ENCODE measurements at places on chromosomes 11 and 22. TPM values are rescaled to one million over a fixed set of nuclear protein-coding genes. Genes with fewer than 3 reads are reported as not detected.

- DNase-seq, result no peak
These were observed 72.6 kb downstream of the SCN3B start for GRCh38 chr11:123581651-123582399.

DNA sequence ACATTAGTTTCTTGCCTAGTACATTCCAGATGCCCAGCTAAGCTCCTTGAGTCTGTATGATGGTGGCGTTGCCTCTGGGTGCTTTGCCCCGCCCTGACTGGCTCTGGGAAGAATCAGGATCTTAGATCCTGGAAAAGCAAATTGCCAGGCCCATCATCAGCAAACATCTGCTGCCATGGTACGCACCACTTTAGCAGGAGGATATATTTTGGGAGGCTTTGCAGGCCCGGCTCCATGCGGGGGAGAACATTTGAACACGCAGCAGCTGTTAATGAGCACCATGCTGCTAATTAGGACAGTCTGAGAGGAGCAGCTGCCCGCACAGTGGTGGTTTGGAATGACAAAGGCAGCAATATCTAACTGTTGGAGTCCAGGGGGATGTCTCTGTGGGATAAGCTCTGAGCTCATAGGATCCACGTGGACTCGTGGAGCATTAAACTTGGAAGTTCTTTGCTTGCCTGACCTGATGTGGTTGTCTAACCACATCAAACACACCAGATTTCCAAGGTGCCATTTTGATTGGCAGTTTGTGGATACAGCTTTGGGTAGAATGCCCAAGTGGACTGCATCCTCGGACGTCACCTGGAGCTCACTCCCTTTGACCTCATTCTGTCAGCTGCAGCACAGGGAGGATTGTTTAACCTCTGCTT is 217.0 kb upstream of the ZBED5 start:
- DNase-seq, result no peak

DNA sequence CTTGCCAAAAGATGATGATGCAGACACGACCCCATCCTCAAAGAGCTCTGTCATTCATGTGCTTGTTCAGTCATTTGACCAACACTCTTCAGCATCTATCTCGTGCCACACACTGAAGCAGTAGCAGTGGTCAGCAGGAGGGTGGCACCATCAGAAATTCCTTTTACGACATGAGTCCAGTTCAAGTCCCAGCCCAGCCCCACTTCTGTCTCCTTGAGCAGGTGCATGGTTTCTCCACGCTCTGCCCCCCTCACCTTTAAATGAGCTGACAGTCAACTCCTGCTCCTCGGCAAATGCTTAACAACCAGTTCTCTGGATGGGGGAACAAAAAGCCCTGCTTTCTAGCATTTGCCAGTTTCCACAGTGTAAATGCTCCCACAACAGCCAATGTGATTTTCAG is 60.9 kb downstream of the SYN3 start:
- no peak for DNase-seq

DNA sequence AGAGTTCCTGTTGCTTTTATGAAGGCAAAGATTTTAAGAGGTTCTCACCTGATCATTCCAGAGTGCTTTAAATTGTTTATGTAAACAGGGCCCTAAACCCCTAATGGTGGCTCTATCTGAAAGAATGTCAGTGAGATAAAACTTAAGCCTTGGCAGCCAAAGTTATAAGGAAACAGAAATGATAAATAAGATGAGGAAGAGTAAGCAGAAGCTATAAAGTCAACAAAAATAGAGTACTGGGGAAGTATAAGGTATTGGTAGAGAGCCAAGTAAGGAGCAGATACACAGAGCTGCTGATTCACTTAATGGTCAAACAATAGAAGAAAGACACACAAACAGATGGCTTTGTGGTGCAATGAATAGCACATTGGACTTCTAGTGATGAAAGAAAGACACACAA is 37.9 kb downstream of the TMPRSS5 start:
- no peak for DNase-seq

GRCh38 chr11:76628408-76628947 is 42.1 kb downstream of the LRRC32 start:
- no peak for DNase-seq

DNA sequence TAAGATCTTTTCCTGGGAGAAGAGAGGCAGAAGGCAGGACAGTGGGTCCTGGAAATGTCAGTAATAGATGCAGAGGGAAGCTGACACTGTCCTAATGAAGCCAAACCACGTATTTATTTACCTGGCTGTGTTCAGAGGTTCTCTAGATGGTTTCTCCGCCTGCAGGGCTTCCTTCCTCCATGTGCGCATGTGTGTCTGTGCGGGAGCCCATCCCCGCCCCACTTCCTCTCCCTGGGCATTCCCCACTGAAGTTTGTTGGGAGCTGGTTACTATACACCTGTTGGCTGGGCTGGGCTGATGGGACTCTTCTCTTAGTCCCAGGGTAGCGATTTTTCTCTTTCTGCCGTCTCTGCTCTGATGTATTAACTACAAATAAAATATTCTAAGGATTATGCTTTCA is 204.9 kb upstream of the TBCEL start:
- no peak for DNase-seq

- no peak for DNase-seq
These were observed 29.9 kb downstream of the MS4A2 start for GRCh38 chr11:60118338-60118737.

DNA sequence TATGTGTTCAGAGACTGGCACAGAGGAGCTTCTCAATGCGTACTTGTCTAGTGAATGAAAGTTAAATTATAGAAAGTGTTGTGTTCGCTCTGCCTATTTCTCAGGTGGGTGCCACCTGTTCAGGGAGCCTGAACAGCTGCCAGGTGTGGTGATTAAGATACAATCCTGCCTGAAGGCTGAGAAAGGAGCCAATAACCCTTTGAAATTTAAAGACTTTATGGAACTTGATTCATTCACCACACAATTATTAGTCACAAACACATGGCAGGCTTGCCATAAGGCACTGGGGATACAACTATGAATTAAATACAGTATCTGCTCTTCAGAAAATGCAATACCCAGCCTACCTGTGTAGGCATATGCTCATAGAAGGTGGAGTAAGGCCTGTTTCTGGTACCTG is 92.9 kb upstream of the AMOTL1 start:
- DNase-seq, result no peak

DNA sequence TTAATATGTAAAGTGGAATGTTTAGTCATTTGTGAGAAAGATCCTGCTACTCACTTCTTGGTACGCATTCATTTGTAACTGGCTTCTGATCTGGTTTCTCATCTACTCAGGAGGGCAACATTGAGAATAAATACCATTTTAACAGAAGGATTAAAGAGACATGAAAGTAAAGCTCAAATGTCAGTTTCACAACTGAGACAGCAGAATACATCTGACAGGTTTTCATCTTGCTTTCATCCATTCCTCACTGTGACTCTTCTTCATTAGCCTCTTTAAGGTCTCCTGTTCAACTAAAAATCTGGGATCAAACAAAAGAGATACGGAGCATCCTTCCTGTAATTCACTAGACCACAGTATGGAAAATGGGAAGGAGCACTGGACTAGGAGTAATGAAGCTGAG is 31.4 kb upstream of the CCDC89 start:
- no peak for DNase-seq

DNA sequence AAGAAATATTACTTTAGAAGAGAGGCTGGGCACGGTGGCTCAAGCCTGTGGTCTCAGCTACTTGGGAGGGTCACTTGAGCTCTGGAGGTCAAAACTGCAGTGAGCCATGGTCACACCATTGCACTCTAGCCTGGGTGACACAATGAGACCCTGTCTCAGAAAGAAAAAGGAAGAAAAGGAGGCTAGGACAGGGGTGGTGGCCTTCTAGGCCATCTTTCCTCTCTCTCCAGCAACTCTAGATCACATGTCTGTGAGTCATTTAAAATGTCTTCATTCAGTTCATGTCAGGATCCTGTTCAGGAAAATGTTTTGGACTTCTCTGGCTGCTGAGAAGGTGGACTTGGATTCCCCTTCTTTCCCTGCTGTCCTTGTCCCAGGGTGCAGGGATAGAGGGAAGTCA is 53.3 kb downstream of the PPFIA1 start:
- DNase-seq, result no peak

GRCh38 chr11:76629853-76630599 is 40.5 kb downstream of the LRRC32 start:
- peak; percentile 96 for DNase-seq

- DNase-seq, result no peak
These were observed 2.3 kb downstream of the NARS2 start for GRCh38 chr11:78572394-78572793.

- DNase-seq, result no peak
These were observed 223.7 kb downstream of the DSCAML1 start for GRCh38 chr11:117573326-117573725.

DNA sequence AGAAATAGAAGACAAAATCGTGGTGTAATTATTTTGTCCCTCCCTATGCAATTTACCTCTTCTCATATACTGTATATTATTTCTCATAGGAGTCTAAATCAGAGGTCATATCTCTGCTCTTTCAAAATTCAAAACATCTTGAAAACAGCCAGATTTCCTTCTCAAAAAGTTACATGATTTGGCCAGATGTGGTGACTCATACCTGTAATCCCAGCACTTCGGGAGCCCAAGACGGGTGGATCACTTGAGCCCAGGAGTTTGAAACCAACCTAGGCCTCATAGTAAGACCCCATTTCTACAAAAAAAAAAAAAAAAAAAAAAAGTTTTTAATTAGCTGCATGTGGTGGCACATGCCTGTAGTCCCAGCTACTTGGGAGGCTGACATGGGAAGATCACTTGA is 29.0 kb upstream of the DNAJB7 start:
- peak; percentile 12 for DNase-seq

DNA sequence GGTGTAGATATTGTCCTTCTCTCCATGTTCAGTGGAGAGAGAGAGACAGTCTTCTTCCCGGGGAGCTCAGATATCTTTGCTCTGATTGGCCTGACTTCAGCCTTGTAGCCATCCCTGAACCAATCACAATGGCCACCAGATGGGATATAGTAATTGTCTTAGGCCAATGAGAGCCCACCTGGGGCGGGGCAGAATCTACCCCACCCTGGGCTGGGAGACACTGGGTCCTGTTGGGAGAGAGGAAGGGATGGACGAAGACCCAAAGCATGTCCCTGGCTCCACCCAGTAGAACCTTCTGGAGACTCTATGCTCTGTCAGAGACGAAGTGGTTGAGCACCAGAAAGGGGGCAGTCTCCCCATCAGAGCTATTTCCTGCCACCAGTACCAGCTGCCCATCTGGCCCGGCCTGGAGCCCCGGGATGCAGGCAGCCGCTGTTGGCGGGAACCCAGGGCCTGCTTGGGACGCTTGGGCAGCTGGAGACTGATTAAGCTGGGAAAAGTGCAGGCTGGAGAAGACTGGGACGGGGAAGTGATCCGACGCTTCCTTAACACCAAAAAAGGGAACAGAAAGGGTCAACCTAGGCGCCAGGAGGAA is 31.6 kb upstream of the CBX7 start:
- DNase-seq, result no peak

DNA sequence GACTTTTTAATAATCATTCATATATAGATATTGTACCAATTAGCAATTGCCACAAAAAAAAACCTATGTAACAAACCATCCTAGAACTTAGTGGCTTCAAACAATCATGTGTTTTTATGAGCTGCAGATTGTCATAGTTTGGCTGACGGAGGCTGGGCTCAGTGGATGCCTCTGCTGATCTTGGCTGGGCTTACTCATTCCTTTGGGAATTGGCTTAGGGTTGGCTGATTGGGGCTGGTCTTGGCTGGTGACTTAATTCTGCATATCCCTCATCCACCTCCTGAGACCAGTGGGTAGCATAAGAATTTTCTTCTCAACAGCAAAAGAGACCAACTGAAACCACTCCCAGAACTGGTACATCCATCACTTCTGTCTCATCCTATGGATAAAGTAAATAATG is 57.9 kb upstream of the PHF21B start:
- DNase-seq, result no peak

- DNase-seq, result no peak
These were observed 41.7 kb downstream of the YAP1 start for GRCh38 chr11:102151784-102152525.

- DNase-seq, result no peak
These were observed at the start of gene H19 for GRCh38 chr11:1997755-1998154. Gene H19 (minus strand): TSS chr11:1997842.

DNA sequence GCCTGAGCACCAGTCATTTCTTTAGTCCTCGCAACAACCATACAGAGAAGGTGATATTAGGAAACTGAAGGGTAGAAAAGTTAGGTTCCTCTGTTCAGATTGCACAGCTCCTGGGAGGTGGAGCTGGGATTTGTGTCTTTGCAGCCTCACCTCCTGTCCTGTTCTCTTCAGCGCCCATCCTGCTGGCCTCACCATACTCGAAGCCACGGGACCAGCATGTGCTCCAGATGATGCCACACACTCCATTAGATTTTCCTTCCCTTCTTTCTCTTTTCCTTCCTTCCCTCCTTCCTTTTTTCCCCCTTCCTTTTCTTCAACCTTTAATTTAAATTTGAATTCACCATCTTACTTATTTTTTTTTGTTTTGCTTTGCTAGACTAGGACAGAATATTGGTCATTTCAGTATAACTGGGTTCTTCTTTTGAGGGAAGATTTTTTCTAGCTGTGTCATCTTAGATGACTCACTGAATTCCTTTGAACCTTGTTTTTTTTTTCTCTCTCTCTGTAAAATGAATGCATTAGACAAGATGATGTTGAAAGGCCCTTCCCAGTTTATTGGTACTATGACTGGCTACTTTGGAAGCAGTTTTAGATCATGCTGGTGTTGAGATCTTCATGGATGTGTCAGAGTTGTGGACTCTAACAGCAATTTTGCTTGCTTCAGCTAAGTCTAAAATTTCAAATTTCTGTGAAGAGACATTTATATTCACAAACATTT is 662.5 kb upstream of the TENM4 start:
- DNase-seq, result peak; percentile 28

- no peak for DNase-seq
These were observed 37.4 kb downstream of the C11orf71 start for GRCh38 chr11:114362958-114363357.

GRCh38 chr22:22897091-22897490 is 9.5 kb downstream of the IGLL5 start:
- no peak for DNase-seq

- peak; percentile 74 for DNase-seq
These were observed 14.6 kb upstream of the STK33 start for GRCh38 chr11:8608652-8609051.

Gene RAB38
- 27.7 TPM for total RNA-seq

Gene EIF3F
- 96.3 TPM for total RNA-seq

Gene FHIP1B
- total RNA-seq, result 11.6 TPM

Gene KREMEN1
- total RNA-seq, result 14.0 TPM

Gene KLHDC7B
- 6.0 TPM for total RNA-seq

Gene SIK3
- 12.3 TPM for total RNA-seq

Gene NRGN
- total RNA-seq, result not detected

Gene DRICH1
- total RNA-seq, result not detected

Gene PLEKHB1
- total RNA-seq, result 5.5 TPM

Gene GRM5
- total RNA-seq, result 3.1 TPM

Gene TMEM151A
- 0.24 TPM for total RNA-seq

Gene MAPK8IP1
- 7.7 TPM for total RNA-seq

Gene CCDC89
- total RNA-seq, result 10.8 TPM

Gene MS4A13
- total RNA-seq, result 2.2 TPM

Gene CSNK2A3
- total RNA-seq, result 14.4 TPM

Measured in umbilical cord (tissue), 2 donors.